ENCODE measurements at places on chromosomes 16 and 17.

- no peak for DNase-seq
Measured at GRCh38 chr17:34241062-34241461, 14.0 kb upstream of the CCL2 start.

GRCh38 chr16:85750146-85750826 lies 610 bp downstream of the C16orf74 start:
- peak; percentile 8 for DNase-seq

- no peak for DNase-seq
Measured at GRCh38 chr17:7441266-7441665, 2.0 kb downstream of the FGF11 start.

DNA sequence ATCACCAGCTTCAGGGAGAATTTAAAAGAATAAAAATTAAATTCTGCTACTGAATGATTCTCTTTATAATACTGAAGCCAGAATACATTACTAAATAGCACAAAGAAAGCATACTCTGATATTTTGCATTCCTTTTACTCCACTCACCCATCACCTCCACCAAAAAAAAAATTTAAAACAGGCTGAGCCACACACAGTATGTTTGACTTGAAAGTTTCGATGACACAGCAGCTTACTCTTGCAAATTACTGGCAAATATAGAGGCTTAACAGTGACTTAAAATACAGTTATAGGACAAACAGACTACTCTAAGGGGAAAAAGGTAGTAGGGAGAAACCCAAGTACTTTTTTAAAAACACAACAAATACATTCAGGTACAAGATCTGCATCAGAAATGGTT lies 39.2 kb downstream of the GPATCH8 start:
- DNase-seq = no peak

- DNase-seq = no peak
Measured at GRCh38 chr16:26194526-26194925, 502.8 kb downstream of the HS3ST4 start.

DNA sequence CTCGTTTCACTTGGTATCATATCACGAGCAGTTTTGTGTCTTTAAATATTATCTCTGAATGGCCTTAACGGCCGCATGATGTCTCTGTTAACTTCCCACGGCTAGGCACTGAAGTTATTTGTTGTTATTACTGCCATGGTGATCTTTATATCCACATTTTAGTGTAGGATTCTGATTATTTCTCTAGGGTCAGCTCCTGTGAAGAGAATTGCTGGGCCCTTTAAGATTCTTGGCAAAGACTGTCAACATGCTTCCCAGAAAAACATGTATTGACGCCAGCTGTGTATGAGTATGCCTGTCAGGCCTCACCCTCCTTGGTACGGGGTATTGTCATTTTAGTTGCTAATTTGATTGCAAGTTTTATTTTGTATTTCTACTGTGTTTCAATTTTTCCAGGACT lies 263.5 kb downstream of the SNX29 start:
- no peak for DNase-seq

- no peak for DNase-seq
Measured at GRCh38 chr17:64773836-64774761, 112.0 kb upstream of the SMURF2 start.

DNA sequence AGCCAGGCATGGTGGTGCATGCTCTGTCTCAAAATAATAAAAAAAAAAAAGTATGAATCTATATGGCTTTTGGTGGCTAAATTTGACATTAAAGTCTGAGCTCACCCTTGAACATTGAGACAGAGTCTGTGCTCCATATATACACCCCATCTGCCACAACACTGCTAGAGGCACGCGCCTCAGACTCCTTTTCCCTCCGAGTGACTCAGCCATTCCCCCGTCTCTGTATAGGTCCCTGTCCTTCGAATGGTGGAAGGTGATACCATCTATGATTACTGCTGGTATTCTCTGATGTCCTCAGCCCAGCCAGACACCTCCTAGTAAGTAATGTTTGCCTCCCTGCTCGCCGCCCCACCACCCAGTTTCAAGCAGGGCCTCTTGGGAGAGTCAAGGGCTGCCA lies 4.5 kb upstream of the EFNB3 start:
- no peak for DNase-seq

GRCh38 chr17:42399948-42400843 lies 12.0 kb upstream of the STAT3 start:
- DNase-seq = no peak

GRCh38 chr17:39002991-39003715 lies 36.0 kb upstream of the FBXO47 start:
- no peak for DNase-seq

DNA sequence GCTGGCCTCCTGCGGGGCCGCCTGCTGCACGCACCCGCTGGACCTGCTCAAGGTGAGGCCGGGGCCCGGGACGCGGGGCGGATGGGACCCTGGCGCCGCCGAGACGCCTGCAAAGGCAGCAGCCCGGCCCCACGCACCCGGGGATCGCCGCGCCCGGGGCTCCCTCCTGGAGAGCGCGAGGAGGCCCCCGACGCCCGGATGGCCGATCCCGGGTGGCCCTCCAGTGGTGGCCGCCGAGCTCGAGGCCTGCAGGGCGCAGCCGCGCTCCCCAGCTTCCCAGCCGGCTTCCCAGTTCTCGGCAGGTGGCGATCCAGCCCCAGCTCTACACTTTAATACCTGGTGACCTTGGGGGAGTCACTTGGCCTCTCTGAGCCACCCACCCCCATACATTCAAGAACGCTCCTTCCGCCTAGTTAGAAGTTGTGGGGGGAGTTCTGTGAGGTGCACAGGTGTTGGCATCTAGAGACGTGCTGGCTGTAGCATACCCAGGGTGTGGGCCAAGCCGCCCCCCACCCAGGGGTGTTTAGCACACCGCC lies 452 bp downstream of the SLC25A10 start:
- no peak for DNase-seq

- no peak for DNase-seq
Measured at GRCh38 chr17:66375121-66375520, 72.7 kb downstream of the PRKCA start.

DNA sequence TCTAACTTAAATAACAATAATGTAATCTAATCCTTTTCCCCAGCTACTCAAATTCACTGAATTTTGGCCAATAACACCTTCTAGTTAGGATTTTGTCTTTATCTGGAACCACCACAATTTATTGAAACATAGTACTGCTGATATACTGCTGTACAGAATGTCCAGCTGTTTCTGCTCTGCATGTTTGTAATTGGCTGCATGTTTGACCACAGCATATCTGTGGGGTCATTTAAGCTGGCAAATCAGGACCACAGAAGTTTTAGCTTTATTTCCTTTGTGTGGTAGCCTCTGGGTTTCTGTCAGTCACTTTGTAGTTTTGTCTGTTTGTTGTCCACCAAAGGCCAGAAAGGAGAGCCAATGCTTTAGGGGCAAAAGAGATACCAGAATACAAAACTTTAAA lies 22.2 kb upstream of the RAB11FIP4 start:
- DNase-seq = no peak

DNA sequence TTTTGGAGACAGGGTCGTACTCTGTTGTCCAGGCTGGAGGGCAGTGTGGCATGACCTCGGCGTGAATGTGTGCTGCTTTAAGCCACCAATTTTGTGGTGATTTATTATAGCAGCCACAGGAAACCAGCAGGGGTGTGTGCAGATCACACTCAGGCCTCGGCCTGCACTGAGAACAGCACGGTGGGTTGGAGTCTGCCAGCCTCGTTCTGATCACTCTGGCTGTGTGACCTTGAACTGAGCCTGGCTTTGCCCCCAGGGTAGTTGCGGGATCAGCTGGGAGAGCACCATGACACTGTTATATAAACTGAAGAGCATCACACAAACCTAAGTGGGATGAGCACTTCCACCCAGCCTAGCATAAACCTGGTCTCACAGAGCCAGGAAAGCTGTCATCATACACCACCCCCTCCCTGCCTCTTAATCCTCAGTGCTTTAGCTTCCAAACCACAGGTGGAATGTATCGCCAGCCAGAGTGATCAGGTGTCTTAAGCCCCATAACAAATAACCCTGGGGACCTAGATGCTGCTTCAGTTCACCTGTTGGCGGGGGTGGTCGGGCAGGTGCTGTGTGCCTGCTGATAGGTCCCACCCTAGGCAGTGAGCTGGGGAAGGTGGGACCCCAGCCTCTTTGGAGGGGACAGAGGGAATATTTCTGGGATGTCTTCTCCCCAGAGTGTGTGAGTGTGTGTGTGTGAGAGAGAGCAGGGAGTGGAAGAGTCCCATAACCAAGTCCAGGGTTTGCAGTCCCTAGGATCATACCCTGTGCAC lies 28.6 kb upstream of the NDRG4 start:
- DNase-seq = no peak

DNA sequence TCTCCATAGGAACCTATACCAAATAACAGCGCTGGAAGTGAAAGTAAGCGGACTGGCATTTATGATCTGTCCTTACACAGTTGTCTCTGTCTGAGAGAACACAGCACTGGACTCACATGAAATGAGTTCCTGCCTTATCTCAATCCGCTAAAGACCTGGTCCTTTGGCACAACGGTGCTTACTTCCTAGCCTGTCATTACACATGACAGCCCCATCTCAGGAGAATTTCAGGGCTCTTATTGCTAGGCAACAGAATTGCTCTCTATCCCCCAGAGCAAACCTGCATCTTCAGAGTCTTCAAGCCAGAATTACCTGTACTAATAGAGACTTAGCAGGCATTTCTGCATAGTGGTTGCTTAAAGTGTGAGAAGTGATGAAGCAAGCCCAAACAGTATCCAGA lies 4.3 kb downstream of the KCNJ2 start:
- DNase-seq = no peak

- no peak for DNase-seq
Measured at GRCh38 chr16:77788181-77789084, at the start of gene VAT1L. Gene VAT1L (plus strand): TSS chr16:77788564. CDS start chr16:77788683, 119 bp downstream.

GRCh38 chr17:80246266-80246681 lies 14.4 kb upstream of the RNF213 start:
- DNase-seq = no peak

- DNase-seq = no peak
Measured at GRCh38 chr16:12728469-12728868, 75.2 kb downstream of the CPPED1 start.

GRCh38 chr17:66304304-66305174 lies 2.1 kb downstream of the PRKCA start:
- no peak for DNase-seq

- DNase-seq = no peak
Measured at GRCh38 chr17:9666461-9667050, 21.2 kb downstream of the USP43 start.

DNA sequence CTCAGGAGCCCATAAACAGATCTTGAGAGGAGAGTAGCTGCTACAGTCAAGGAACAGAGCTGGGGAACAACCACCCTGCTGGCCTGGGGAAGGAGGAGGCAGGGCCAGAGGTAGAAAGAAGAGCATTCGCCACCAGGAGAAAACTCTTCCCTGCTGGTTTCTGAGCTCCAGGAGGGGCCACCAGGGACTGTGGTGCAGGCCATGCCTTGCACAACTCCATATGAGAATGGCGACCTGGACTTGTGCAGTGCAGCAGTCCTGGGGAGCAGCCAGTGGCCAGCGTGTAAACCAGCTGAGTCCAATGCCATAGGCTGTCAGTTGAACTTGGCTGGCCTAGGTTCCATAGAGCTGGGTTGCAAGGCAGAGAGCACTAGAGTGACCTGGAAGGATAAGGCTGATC lies 11.6 kb downstream of the SLC13A2 start:
- no peak for DNase-seq

GRCh38 chr17:82874011-82874835 lies 34.4 kb upstream of the ZNF750 start:
- DNase-seq = no peak

DNA sequence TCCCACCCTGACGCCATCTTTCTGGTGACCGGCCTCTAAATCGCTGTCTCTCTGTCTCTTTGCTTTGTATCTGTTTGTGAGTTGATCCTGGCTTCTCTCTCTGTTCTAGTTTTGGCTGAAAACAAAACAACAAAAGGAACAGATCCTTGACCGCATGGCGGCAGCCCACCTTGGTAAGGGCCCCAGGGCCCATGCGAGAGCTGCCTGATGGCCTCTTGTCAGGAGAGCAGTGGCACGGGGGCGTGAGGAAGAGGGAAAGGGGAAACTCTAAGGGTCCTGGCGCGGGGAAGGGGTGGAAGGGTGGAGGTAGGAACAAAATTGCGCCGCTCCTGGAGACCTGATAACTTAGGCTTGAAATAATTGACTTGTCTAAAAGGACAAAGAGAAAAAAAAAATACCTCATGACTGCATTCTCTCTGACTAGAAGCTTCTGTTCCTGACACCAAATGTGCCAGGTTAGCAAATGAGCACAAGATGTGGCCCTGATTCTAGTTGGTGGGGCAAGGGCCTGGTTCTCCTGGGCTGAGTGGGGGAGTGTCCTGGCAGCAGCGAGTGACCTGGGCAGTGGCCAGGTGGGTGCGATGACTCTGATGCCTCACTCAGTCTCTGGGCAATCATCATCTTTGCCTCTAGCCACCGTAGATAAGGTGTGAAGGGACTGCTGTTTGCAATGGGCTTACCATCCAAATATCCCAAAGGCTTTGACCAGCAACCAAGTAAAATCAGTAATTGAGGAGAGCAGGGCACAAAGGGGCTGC lies 66.0 kb downstream of the YPEL2 start:
- no peak for DNase-seq

- no peak for DNase-seq
Measured at GRCh38 chr17:65888649-65889048, 303.3 kb downstream of the CEP112 start.

- DNase-seq = no peak
Measured at GRCh38 chr17:83176623-83177583, 97.5 kb downstream of the METRNL start.

DNA sequence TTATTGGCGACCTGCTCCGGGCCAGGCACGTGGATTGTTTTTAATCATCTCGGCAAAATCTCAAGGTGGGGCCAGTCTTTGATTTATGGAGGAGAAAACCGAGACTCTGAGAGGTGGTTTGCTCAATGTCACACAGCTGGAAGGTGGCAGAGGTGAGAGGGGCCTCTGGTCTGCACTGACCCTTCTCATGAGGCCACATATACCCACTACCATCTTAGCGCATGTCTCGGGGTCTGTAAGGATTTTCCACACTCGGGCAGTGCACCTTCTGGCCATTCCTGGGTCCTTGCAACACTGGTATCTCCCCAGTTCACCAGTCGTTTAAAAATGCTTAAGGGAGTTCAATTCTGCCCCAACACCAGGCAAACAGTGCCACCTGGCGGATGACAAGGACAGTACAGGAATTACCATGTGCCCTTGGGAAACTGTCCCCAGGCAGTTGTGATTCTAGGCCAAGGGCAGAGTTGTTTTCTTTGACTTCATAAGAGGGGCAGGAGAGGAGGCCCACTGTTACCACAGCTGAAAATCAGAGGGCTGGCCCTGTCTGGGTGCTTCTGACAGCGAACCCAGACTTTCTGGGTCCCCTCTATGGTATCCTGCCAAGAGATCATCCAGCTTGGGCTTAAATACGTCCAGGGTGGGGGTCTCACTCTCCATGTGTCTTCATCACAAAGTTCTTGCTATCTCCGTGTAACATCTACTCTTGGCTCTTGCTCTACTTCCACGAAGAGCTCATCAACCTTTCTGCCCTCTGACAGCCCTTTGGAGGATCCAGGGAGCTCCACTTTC lies 39.4 kb upstream of the RAI1 start:
- DNase-seq = peak; percentile 24

- no peak for DNase-seq
Measured at GRCh38 chr16:77385481-77385880, 49.4 kb downstream of the ADAMTS18 start.

Data from skeletal muscle cell (primary cell).